Posterior vena cava (tissue), 2 donors: ENCODE measurements at places on chromosomes 1 and 21. TPM values are rescaled to one million over a fixed set of nuclear protein-coding genes. Genes with fewer than 3 reads are reported as not detected.

Gene EFNA1
- 13.2 TPM for total RNA-seq

Gene GPR3
- total RNA-seq, result 0.37 TPM

Gene EDEM3
- total RNA-seq, result 41.6 TPM

Gene GLIS1
- total RNA-seq, result 1.7 TPM

Gene NBPF26
- total RNA-seq, result 29.2 TPM

Gene TMIGD3
- 7.1 TPM for total RNA-seq

Gene PEX19
- total RNA-seq, result 60.0 TPM

Gene CD84
- 16.8 TPM for total RNA-seq

Gene FAM177B
- total RNA-seq, result not detected

Gene SLC26A9
- total RNA-seq, result not detected

Gene CYP4A11
- not detected for total RNA-seq

Gene DIP2A
- 26.4 TPM for total RNA-seq

- no peak for DNase-seq
These were observed 16.9 kb downstream of the IVNS1ABP start for GRCh38 chr1:185300152-185300551.

DNA sequence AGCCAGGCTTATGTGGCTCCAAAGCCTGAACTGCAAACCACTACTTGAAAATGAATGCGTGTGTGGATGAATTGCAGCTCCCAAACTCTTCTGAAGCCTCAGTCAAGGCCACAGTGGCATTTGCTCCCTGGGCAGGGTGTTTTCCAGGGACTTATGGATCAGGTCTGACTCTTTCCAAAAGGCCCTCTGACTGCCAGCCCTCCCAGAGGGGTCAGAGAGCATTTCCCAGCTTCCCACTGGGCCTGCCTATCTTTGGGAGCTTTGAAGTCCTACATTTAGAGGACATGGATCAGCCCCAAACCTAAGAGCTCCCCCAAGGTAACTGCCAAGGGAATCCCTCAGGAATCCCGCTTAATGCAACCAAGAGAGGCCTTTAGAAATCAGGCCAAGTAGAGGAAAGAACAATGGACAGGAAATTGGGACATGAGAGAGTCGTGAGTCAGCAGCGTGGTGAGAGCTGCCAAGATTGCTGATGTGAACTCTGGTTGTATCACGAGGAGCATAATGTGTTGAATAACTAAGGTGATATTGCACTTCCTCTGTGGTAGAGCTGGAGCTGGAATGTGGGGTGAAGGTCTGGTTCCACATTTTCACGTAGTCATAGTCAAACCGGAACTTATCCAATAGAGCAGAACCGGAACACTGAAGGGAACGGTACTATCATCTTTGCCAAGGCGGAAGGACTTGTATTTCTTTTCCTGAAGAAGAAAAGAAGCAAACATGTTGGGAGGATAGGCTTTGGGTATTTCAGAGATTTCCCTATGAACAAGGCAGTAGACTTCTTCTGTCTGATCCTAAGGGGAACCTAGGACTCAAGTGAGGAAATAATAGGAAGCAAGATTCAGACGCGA lies 99.4 kb upstream of the JUN start:
- DNase-seq, result peak; percentile 93

GRCh38 chr1:206658264-206658980 lies 23.1 kb downstream of the DYRK3 start:
- peak; percentile 84 for DNase-seq

- no peak for DNase-seq
These were observed 36.4 kb downstream of the ABCA4 start for GRCh38 chr1:94084547-94084946.

DNA sequence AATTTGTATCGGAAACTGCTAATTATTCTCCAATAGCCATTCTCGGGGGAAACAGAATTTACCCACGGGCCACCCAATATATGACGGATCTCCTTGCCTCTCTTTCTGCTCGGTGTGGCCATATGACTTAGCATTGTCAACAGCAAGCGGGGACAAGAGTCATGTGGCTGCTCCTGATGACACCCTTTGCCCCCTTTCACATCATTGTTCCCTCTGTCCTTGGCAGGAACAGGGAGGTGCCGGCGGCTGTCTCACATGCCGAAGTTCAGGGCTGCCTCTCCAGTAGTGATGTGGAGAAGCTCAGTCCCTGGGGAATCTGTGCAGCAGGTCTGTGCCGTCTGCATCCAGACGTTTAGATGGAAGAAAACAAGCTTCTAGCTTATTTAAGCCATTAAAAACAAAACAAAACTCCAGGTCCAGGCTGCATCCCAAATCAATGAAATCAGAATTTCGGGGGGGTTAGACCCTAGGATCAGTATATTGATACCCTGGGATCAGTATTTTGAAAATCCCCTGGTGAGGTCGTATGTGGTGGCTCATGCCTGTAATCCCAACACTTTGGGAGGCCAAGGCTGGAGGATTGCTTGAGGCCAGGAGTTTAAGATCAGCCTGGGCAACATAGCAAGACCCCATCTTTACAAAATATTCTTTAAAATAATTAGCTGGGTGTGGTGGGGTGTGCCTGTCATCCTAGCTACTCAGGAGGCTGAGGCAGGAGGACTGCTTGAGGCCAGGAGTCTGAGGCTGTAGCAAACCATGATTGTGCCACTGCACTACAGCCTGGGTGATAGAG lies 10.8 kb downstream of the MYOM3 start:
- DNase-seq, result no peak

GRCh38 chr21:39564200-39564599 lies 48.5 kb upstream of the B3GALT5 start:
- no peak for DNase-seq

GRCh38 chr1:6234502-6235295 lies 1.1 kb downstream of the ICMT start:
- no peak for DNase-seq

DNA sequence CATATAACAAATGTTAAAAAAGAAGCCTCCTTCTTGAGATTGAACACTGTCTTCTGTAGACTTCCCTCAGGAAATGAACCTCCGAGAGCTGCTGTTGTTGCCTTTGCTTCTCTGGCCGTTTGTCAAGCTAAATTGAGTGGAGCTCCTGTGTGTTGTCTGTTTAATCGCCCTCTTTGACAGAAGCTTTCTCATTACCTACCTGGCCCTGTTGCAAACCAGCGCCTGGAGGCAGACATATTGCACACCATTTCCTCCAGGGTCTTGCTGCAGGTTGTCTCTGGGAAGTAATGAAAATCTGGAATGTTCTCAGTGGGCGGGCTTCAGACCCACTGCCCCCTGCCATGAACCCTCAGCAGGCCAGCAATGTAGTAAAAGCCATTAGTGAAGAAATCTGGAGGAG lies 83.3 kb downstream of the GABPA start:
- DNase-seq, result no peak

DNA sequence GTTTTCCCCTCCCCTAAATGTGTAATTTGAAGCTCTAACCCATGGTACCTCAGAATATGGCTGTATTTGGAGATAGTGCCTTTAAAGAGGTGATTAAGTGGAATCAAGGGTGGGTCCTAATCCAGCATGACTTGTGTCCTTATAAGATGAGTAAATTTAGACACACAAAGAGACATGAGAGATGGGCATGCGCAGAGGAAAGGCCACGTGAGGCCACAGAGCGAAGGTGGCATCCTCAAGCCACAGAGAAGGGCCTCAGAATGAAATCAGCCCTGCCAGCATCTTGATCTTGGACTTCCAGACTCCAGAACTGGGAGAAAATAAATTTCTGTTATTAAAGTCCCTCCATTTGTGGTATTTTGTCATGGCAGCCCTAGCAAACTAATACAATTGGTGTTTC lies 2.9 kb upstream of the PLA2G2F start:
- DNase-seq, result peak; percentile 12

- DNase-seq, result no peak
These were observed 28.6 kb downstream of the ITPKB start for GRCh38 chr1:226710501-226710900.

GRCh38 chr1:227994632-227995300 lies 12.0 kb upstream of the WNT3A start:
- peak; percentile 18 for DNase-seq

DNA sequence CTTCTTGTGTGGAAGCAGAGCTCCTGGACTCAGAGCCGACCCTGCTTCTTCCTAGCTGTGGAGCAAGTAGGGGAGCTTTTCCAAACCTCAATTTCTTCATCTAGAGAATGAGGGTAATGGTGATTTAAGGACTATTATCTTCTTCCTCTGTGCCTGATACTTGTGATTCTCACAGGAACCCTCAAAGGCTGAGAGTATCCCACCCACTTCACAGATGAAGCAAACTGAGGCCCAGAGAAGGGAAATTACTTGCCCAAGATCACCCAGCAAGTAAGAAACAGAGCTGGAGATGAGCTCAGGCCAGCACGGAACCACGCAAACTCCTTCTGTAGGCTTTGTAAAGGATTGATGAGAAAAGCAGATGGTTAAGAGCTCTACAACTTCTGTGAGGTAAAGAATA lies 15.1 kb upstream of the SLC2A1 start:
- peak; percentile 9 for DNase-seq

- no peak for DNase-seq
These were observed 32.1 kb downstream of the TGFB2 start for GRCh38 chr1:218377143-218377660.

DNA sequence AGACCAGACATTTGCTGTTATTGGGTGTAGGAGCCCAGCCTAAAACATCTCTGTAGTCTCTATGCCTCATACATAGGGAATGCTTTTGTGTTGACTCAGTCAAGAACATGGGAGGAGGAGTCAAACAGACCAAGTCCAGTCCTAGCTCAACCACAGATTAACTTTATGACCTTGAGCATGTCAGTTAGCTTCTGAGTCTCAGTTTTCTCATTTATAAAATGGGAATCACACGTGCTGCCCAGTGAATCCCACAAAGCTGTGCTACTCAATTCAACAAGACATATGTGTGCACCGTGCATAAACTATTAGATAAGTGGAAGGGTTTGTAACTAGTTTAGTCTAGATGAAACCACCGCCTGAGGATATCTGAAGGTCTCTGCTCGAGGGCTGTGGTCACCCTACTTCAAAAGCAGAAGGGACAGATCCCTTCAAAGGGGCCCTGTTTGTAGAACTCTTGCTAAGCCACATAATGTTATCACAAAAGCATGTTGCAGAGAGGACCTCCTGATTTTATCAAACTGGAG lies 109.5 kb upstream of the NFIA start:
- no peak for DNase-seq

- DNase-seq, result no peak
These were observed 54.1 kb downstream of the SLC35D1 start for GRCh38 chr1:66999640-67000400.

DNA sequence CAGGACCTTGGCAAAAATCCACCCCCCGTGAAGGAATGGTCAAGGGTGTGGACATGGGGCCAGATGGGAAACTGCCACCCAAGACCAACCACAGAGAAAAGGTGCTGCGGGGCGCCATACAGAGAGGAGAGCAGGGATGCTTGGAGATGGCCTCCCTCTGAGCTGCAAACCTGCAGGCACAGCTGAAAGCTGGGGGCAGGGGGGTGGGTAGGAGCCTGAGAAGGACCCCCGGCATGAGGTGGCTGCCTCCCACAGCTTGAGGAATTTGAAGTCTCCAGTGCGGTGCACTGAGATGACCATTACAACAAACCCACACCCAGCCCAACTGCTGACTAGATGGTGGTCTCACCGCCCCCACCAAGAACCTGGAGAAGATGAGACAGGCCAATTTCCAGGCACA lies 84.8 kb downstream of the WDR4 start:
- DNase-seq, result no peak

DNA sequence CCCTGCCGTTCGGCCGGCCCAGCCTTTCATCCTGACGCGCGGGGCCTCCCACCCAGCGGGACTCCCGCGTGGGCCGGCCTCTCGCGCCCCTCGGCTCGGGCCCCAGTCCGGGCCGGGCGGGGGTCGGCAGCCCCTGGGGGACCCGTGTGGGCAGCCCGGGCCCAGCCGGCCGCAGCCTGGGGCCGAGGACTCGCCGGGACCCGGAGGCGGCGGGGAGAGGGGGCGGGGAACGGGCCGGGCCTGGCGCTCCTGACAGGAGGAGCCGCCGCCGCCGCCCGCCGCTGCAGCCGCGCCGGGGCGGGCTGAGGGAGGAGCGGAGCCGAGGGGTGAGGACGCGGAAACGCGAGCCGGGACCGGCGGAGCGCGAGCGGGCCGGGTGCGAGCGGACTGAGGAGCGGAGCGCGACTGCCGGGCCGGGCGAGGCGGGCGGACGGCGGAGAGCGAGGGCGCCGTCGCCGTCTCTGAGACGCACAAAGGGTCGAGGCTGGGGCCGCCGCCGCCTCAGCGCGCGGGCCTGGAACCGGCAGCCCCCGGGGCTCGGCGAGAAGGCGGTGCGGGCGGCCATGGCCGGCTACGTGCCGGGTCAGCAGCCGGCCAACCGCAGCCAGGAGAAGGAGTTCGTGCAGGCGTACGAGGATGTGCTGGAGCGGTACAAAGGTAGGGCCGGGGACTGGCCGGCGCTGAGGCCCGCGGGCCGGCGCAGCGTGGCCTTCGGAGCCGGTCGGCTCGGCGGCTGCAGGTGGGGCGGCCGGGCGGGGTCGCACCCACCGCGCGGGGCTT lies 79.1 kb downstream of the NDUFS5 start:
- peak; percentile 92 for DNase-seq

DNA sequence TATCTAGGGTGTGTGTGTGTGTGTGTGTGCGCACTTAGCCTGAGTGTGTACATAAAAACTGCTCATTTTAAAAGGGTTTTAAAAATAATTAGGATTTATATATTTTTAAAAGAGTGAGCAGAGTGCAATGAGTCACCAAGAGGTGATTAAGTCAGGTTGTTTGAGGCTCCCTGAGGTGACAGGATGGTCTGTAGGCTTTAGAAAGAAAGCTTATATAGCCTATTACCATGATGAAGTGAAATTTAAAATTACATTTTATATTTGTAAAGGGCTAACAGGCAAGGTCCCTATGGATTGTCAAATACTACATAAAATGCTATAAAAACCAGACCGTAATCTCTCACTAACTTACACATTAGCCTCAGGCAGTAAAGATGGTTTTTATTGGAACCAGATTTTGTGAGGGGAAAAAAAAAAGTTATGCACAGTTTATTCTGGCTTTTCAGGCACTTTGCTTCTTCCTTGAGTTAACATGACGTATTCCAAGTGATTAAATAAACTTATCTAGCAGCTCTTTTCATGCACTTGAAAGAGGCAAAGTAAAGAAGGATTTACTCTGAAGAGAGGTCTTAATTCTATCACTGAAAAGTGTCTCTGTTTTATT lies 711.7 kb upstream of the PTBP2 start:
- DNase-seq, result no peak

- no peak for DNase-seq
These were observed 265.7 kb upstream of the C1orf174 start for GRCh38 chr1:4165686-4166300.

DNA sequence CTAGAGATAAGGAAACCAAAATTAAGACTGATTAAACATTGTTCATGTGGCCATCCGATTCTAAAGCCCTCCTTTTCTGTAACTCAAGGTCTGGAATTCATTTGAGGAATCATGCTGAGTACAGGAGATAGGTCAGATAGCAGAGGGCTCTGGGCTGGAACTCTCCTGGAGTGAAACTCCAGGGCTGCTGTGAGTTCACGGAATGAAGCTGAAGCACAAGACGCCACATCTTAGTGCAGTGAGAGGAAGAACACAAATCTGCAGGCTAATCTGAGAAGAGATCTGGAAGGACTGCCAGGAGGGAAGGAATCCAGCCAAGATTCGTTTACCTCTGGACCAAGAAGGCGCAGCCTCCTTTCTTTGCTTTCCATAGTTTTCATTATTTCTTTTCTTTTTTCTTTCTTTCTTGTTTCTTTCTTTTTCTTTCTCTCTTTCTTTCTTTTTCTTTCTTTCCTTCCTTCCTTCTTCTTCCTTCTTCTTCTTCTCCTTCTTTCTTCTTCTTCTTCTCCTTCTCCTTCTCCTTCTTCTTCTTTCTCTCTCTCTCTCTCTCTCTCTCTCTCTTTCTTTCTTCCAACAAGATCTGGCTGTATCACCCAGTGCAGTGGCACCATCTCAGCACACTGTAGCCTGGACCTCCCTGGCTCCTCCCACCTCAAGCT lies 74.8 kb upstream of the ATP1B1 start:
- no peak for DNase-seq

GRCh38 chr1:41626616-41627375 lies 142.3 kb upstream of the EDN2 start:
- DNase-seq, result no peak
